ENCODE measurements at places on chromosomes 7 and 10. TPM values are rescaled to one million over a fixed set of nuclear protein-coding genes. Genes with fewer than 3 reads are reported as not detected.

DNA sequence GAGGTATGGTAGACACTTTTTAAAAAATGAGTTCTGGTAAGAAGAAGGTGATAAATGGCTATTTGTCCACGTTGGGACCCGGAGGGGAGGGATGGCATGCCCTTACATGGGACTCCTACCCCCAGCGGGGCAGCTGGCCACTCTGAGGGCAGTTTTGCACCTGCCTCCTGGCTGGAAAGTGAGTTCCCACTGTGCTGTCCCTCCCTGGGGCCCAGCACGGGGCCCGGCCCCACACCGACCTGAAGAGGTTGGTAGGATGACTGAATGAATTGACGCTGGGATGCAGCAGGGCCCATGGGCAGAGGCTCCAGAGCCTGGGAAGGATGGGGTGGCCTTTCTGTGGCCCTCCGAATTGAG is 601 bp upstream of the AEBP1 start:
- H3K36me3 ChIP-seq: no peaks in the 10 kb centered on the region
- H3K4me3 ChIP-seq: no peak overlapping the region
- DNase-seq: no peak
- H3K4me1 ChIP-seq: peaks cover 7% of the 10 kb centered on the region

DNA sequence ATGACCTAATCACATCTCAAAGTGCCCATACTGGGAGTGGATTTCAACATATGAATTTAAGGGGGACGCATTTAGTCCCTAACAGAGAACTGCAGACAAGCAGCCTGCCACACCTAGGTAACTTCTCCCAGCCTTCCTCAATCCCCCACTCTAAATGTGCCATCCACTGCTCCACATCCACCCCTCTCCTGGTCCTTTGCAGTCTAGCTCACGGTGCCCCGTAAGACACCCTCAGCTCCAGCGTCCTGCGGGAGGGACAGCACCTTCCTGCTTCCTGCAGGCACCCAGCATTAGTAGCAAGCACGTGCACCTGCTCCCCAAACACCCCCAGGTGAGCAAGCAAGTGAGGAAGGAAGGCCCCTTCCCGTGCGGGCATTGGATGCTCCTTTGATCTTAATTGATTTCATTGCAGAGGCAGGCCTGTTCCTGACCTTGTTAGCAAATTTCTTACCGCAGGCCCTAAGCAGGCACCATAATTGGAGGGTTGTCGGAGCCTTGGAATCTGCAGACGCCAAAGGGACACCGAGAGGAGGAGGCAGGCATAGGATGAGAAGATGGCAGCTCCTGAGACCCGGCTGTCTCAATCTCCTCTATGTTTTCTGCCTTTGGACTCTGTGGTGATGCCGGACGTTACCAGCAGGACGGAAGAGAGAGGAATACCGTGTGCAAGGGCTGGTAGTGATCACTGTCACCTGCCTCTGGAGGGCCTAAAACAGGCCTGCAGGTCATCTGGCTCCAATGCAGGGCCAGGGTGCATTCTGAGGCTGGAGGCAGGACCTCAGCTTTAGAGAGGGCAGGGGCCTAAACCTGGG is 75.8 kb upstream of the CHST15 start:
- H3K27ac ChIP-seq: no peak overlapping the region
- no peaks in the 10 kb centered on the region for H3K36me3 ChIP-seq

DLD gene
- 123 TPM for total RNA-seq

GRCh38 chr10:43261578-43262396 is 5.1 kb downstream of the RASGEF1A start:
- H3K27me3 ChIP-seq: no peaks in the 10 kb centered on the region
- no peak overlapping the region for H3K4me3 ChIP-seq
- peak; percentile 27 for DNase-seq
- no peak overlapping the region for H3K27ac ChIP-seq

CPN1 gene
- not detected for total RNA-seq

LFNG gene
- total RNA-seq: 47.8 TPM

- H3K27ac ChIP-seq: no peak overlapping the region
- no peak for DNase-seq
- H3K27me3 ChIP-seq: no peaks in the 10 kb centered on the region
- no peak overlapping the region for H3K4me3 ChIP-seq
Observed at GRCh38 chr10:57905010-57905409, 362.7 kb downstream of the IPMK start.

FKBP6 gene
- total RNA-seq: not detected

LRIT1 gene
- total RNA-seq: not detected

RSPH10B gene
- not detected for total RNA-seq

Data from body of pancreas (tissue), 4 donors.